Pancreas (tissue), 10 donors: ENCODE measurements at places on chromosomes 11 and 22.

DNA sequence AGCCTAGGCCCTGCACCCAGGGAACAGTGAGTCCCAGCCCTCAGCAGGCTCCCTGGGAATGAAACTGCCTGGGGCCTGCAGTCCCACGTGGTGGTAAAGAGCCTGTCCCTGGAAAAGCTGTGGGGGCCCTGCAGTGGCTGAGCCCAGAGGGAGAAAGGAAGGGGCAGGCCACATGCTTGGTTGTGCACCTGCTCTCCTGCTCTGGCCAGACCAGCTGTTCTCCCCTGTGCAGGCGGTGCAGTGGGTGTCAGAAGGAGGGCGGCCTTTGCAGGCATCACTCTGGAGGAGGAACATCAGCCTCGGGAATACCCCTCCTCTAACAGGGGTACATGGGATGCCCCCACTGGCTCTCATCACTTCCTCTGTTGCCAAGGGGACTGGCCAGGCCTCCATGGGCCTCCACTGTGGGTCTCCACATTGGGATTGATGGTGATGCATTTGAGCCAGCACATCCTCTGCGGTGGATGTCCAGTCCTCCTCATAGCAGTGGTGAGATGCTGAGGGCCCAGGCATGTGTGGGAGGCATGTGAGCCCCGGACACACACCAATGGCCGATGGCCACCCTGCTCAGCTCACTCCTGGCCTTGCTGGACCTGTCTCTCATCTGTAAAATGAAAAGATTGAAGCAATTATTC, 690.4 kb downstream of the BRD1 start:
- H3K4me1 ChIP-seq = no peaks in the 10 kb centered on the region
- H3K27ac ChIP-seq = no peak overlapping the region
- H3K36me3 ChIP-seq = no peaks in the 10 kb centered on the region
- no peak for DNase-seq
- H3K27me3 ChIP-seq = no peaks in the 10 kb centered on the region

GRCh38 chr22:41092023-41092817, at the start of gene EP300:
EP300 (plus strand) TSS chr22:41092592; CDS start chr22:41093005, 413 bp downstream.
- peak within 1 kb of the TSS; percentile 94 for H3K4me3 ChIP-seq
- peaks cover 10% of the 10 kb centered on the region for H3K4me1 ChIP-seq
- no peaks in the 10 kb centered on the region for H3K36me3 ChIP-seq

DNA sequence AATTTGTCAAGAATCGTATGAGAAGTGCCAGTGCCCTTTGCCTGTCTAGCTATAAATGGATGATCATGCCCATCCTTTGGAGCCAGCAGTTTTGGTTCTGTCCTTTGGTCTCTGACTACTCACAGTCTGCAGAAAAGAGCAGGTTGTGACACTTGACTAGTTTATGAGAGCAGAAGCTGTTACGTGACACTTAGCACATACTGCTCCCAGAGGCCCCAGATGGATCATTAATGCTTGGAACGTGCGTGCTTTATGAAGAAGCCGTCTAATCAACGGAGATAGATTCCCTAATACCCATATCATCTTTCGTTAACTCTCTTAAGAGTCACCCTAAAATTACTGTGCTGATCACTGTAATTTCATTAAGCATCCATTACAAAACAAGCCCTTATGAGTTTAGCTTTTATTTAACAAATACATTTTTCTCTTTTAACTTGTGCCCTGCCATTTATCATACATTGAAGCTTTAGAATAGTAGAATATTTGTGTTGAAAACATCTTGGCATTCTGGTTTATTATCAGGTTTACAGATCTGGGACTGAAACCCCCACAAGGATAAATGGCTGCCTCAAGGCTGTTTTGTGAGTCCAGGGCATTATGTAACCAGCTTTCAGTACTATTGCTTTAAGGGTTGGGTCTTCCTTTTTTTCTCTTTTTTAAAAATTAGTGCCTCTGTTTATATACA, 47.0 kb upstream of the ADORA2A start:
- no peaks in the 10 kb centered on the region for H3K27me3 ChIP-seq
- no peak overlapping the region for H3K27ac ChIP-seq
- no peak for DNase-seq
- peaks cover 9% of the 10 kb centered on the region for H3K36me3 ChIP-seq
- no peak overlapping the region for H3K4me3 ChIP-seq
- H3K4me1 ChIP-seq = no peaks in the 10 kb centered on the region

DNA sequence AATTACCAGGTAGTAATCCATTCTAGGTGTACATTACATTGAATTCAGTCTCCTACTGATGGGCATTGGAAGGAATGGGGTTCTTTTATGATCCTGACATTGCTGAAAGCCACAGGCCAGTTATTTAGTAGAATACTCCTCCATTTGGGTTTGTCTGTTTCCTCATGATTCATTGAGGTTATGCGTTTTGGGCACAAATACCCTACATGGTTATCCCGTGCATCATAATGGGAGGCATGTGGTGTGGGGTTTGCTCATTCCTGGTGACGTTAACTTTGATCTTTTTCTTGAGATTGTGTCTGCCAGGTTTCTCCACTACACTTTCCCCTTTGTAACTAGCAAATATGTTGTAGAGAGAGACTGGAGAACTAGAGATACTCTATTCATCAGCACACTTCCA, 5.5 kb downstream of the FOLR3 start:
- no peak overlapping the region for H3K27ac ChIP-seq
- H3K4me1 ChIP-seq = no peaks in the 10 kb centered on the region
- DNase-seq = no peak
- no peak overlapping the region for H3K4me3 ChIP-seq
- no peaks in the 10 kb centered on the region for H3K36me3 ChIP-seq

DNA sequence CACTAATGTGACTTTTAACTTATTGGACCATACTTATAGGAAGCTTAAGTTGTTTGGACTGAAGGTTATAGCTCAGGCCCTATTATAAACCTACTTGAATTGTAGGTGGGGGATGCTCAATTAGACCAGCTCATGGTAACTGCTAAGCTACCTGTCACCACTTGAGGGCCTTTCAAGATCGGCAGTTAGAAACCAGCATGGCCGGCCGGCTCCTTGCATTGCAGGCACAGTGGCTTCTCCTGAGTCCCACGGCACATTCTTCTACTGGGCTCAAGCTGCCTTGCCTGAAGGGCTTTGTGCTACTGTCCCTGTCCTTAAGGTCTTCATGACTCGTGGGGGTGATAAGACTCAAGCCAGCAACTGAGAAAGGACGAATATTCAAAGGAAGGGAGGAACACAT, 70.8 kb downstream of the TBC1D22A start:
- no peaks in the 10 kb centered on the region for H3K4me1 ChIP-seq
- H3K4me3 ChIP-seq = no peak overlapping the region
- peak; percentile 47 for DNase-seq
- no peaks in the 10 kb centered on the region for H3K36me3 ChIP-seq
- H3K27ac ChIP-seq = no peak overlapping the region

DNA sequence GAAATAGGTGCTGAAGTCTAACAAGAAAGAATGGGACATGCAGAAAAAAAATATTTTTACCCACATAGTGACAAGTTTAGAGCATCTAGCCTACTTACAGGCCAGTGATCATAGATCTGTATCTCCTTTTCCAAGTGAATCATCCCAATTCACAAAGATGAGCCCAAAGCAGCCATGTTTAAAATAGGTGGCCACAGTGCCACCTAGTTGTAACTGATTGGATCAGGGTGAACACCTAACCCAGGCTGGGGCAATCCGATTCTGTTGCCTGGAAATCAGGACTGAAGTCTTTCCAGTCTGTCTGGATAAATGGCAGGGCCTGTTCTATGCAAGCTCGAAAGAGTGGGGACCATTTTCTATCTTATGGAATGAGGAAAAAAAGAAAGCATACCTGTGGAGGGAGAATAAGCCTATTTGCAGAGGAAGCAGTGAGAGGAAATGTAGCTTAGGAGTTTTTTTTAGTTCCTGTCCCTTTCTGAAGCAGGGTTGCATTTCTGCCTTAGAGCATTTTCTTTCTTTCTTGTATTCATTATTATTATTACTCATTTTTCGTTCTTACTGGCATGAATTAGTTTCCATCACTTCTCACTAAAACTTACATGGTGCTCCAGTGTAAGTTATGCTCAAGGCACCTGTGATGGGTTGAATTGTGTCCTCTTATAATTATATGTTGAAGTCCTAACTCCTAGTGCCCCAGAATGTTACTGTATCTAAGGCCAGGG, 113.2 kb upstream of the RAG2 start:
- no peaks in the 10 kb centered on the region for H3K36me3 ChIP-seq
- no peak overlapping the region for H3K4me3 ChIP-seq

- no peak overlapping the region for H3K4me3 ChIP-seq
- no peak overlapping the region for H3K27ac ChIP-seq
- no peaks in the 10 kb centered on the region for H3K4me1 ChIP-seq
- H3K27me3 ChIP-seq = no peaks in the 10 kb centered on the region
- DNase-seq = no peak
Observed at GRCh38 chr11:83401506-83402225, 115.5 kb upstream of the CCDC90B start.

- DNase-seq = no peak
- no peaks in the 10 kb centered on the region for H3K4me1 ChIP-seq
- no peak overlapping the region for H3K4me3 ChIP-seq
Observed at GRCh38 chr11:66012946-66013761, 1.3 kb downstream of the CST6 start.

DNA sequence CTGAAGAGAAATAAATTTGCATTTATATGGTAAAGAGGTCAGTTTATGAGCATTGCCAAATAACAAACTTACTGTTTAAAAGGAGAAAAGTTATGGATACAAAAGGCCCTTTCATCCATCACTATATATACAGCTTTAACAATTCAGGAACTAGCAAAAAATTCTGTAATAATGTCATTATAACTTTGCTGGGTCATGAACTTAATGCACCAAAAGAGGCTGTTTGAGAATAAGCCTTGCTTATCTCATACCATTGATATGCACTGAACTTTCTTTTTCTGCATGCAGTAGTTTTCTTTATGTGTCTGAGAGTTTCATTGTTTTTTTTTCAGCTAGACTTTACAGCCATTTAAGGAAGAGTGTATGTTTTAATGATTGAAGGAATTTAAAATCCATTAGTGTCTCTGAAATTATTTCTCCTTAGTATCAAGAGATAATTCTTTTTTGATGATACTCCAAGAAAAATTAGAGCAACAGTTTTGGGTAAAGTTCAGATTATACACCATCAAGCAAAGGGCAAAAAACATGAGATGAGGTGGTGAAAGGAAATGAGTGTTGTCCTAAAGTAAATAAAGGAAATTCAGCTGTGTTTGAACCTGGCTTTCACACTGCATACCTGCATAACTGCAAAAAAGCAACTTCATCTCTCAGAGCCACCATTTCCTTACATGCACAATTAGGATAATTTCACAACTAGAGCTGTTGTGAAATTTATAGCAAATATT, 188.2 kb upstream of the ANO3 start:
- H3K4me1 ChIP-seq = peaks cover 5% of the 10 kb centered on the region
- no peak for DNase-seq
- H3K4me3 ChIP-seq = no peak overlapping the region

DNA sequence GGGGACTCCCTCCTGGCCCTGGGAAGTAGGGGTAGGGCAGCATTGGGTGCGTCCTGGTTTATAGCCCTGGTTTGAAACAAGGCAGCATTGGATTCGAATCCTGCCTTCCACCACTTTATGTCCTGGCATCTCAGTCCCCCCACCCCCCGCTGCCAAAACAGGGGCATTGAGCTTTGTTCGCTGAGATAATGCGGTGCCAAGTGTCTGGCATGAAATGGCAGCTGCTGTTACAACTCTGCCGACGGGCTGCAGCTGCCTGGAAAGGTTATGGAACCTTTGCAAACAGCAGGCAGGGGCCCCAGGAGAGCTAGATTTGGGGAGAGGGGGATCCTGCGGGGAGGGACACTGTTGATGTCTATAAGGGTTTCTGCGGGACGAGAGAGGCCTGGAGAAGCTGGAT, 1.9 kb downstream of the TST start:
- H3K4me3 ChIP-seq = peak overlapping the region; percentile 96
- no peaks in the 10 kb centered on the region for H3K27me3 ChIP-seq
- H3K4me1 ChIP-seq = peaks cover 41% of the 10 kb centered on the region
- no peaks in the 10 kb centered on the region for H3K36me3 ChIP-seq
- no peak overlapping the region for H3K27ac ChIP-seq

DNA sequence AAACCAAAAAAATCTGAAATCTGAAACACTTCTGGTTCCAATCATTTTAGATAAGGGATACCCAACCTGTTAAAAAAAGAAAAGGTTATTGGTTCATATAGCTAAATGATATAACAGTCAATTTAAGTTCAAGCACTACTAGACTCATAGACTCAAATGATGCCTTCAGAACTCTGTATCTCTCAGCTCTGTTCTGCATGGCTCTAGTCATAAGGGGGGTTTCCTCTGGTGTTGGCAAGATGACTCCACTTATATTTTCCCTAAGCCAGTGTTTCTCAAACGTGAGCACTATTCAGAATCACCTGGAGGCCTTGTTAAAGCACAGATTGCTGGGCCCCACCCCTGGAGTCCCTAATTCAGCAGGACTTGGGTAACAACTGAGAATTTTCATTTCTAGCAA, 11.5 kb upstream of the RRAS2 start:
- DNase-seq = no peak
- no peak overlapping the region for H3K27ac ChIP-seq
- no peaks in the 10 kb centered on the region for H3K36me3 ChIP-seq
- no peak overlapping the region for H3K4me3 ChIP-seq

DNA sequence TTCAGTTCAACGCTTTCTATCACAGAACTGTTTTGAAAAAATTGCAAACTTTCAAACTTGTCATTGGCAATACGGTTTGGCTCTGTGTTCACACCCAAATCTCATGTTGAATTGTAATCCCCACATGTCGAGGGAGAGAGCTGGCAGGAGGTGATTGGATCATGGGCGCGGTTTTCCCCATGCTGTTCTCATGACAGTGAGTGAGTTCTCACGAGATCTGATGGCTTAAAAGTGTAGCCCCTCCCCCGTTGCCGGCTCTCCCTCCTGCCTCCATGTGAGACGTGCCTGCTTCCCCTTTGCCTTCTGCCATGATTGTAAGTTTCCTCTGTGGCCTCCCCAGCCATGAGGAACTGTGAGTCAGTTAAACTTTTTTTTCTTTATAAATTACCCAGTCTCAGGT, 1144.0 kb downstream of the BRD1 start:
- no peak for DNase-seq
- no peaks in the 10 kb centered on the region for H3K27me3 ChIP-seq
- H3K4me3 ChIP-seq = no peak overlapping the region
- no peaks in the 10 kb centered on the region for H3K4me1 ChIP-seq
- H3K27ac ChIP-seq = no peak overlapping the region
